ENCODE measurements at places on chromosomes 1 and 21.

GRCh38 chr1:183168308-183168707 is 17.8 kb upstream of the LAMC2 start:
- no peak for DNase-seq

GRCh38 chr1:180265871-180266270 is 35.8 kb downstream of the LHX4 start:
- DNase-seq = no peak

DNA sequence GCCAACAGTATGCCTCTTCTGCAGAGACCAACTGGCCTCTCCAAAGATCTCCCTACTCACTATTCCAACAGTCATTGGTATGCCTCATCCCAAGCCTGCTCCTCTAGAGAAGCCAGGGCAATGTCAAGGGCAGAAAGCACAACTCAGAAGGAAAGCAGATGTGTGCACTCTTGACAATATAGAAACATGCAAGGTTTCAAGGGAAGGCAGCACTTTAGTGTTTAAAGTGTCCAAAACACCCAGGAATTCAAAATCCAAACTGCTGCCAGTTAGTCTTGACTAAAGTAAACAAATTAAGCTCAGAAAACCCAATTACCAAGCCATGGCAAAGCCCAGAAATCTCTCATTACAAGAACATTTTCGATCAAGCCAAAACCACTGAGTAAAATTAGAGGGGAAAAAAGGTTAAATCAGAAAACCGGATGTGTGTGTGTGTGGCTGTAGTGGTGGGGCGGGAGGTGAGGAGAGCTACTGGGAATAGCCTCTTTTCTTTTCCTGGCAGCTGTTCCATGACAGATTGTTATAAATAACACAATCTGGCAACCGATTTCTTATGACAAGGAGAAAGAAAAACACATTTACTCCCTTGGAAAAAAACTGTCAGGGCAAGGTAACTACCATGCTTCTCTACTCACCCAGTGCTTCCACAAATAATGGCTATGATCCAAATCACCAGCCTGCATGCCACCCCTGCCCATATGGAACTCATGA is 39.2 kb downstream of the EIF2B3 start:
- no peak for DNase-seq

GRCh38 chr1:25697435-25698217 is 81.0 kb downstream of the MAN1C1 start:
- DNase-seq = no peak
